ENCODE measurements at places on chromosomes 11 and 22.

GRCh38 chr22:42791721-42792452 is 65.2 kb downstream of the ARFGAP3 start:
- no peak for DNase-seq

DNA sequence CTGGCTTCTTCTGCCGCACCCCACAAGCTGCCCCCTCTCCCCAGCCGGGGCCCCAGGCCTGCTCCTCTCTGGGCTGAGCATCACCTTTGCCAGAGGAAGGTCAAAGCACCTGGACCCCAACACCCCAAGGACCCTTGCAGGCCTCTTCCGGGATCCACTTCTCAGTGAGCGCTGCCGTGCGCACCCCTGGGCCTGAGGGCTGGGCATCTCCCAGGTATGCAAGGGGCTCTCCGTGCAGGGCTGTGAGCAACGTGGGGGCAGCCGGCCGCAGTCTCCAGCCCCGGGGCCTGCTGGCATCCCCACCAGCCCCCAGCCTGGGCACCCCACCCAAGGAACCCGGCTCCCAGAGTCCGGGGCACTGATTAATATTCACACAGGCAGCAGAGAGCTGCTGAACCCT is 64.0 kb downstream of the BRD1 start:
- no peak for DNase-seq

DNA sequence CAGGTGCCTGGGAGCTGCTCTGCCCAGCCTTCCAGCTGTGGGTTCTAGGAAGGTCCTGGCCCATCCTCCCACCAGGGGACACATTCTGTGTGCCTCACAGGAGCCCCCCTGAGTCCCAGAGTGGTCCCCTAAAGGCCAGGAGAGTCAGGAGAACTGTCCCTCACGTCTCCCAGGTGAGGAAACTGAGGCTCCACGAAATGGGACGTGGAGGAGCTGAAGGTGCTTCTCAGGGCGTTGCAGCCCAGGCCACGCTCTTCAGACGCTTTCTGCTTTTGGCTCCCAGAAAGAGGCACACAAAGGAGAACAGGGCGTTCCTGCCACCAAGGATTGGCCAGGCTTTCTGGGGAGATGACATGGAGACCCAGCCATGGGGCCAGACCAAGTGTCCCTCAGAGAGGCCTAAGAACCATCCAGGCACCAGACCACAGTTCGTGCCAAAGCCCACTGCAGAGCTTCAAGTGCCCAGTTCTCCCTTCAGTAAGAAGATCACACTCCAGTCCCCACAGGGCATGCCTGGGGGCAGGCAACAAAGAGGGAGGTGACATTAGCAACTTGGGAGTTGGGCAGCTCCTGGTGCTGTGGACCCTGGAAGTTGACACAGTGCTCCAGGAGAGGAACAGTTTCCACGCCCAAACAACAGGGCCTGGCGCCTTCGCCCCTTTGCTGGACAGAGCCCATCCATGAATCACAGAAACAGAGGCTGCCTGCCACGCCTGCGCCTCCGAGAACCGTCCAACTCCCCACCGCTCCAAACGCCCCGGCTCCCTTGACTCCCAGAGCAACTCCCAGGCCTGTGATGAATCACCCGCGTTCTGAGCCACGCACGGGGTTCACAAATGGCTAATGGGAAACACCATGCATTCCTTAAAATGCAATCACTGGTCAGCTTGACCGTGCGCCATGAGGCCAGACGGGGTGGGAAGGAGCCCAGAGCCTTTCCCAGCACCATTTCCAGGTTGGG is 589.2 kb downstream of the BRD1 start:
- no peak for DNase-seq

GRCh38 chr11:109264128-109264527 is 157.9 kb upstream of the C11orf87 start:
- no peak for DNase-seq

DNA sequence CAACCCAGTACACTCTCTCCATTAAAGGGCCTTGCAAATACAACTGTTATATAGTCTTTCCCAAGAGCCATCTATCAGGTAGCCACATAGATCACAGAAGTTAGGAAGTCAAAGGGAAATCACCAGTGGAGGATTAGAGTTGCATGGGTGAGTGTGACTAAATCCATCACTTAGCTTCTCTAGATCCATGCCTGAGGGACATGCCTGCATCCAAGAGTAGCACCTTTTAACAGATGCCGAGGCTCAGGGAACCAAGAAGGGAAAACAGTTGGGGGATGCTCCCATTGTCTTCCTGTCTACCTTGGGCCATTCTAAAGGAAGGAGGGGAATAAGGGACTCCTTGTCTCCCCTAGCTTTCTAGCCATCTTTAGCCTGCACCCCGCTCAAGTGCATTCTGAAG is 77.9 kb downstream of the XRRA1 start:
- no peak for DNase-seq

DNA sequence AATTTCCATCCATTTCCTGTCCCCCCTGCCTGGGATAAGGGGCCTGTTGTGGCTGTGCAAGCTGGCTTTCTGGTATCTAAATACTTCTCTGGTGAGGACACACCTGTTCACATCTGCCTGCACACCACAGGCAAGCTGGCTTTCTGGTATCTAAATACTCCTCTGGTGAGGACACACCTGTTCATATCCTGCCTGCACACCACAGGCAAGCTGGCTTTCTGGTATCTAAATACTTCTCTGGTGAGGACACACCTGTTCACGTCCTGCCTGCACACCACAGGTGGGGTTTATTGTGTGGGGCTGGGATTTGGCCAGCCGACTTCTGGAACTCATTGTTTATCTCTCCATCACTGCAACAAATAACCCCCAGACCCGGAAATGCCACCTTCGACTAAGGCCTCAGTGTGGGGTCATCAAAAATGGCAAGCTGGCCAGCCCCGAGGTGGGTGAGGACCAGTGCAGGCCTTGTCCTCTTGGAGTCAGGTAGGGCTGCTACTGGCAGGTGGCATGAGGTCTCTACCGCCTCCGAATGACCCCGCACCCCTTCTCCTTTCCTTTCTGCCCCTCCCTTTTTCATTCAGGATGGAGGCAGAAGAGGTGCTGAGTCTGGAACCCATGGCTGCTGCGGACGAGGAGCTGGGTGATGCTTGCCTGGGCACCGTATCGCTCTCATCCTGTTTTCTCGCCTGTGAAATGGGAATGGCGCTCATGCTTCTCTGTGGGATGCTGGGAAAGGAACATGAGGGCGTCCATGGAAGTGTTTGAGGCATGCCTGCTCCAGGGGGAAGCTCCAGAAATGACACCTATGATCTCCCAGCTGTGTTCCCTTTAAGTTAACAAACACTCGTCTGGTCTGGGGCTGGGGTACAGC is 43.5 kb upstream of the MYEOV start:
- no peak for DNase-seq

GRCh38 chr11:12247543-12248254 is 129.7 kb upstream of the PARVA start:
- no peak for DNase-seq

- no peak for DNase-seq
Observed at GRCh38 chr11:2448661-2449547, 4.1 kb downstream of the KCNQ1 start.

- peak; percentile 76 for DNase-seq
Observed at GRCh38 chr22:36977401-36977861, 41.8 kb downstream of the TST start.

GRCh38 chr11:125235071-125235471 is 70.5 kb downstream of the PKNOX2 start:
- DNase-seq = no peak

DNA sequence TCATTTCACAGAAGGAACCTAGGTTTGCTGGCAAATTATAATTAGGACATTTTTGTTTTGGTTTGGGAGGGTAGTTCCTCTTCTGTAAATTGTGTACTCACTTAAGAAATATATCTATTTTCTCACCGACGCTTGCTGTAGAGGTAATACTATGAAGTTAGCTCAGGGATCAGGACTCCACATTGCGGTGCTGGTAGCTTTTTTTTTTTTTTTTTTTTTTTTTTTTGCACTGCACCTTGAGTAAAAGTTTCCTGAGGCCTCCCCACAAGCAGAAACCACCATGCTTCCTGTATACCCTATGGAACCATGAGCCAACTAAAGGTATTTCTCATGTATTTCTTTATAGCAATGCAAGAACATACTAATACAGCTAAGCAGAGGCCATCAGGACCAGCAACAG is 14.7 kb downstream of the UBTFL1 start:
- DNase-seq = no peak

GRCh38 chr22:17087498-17088131 is 2.8 kb downstream of the IL17RA start:
- DNase-seq = no peak

DNA sequence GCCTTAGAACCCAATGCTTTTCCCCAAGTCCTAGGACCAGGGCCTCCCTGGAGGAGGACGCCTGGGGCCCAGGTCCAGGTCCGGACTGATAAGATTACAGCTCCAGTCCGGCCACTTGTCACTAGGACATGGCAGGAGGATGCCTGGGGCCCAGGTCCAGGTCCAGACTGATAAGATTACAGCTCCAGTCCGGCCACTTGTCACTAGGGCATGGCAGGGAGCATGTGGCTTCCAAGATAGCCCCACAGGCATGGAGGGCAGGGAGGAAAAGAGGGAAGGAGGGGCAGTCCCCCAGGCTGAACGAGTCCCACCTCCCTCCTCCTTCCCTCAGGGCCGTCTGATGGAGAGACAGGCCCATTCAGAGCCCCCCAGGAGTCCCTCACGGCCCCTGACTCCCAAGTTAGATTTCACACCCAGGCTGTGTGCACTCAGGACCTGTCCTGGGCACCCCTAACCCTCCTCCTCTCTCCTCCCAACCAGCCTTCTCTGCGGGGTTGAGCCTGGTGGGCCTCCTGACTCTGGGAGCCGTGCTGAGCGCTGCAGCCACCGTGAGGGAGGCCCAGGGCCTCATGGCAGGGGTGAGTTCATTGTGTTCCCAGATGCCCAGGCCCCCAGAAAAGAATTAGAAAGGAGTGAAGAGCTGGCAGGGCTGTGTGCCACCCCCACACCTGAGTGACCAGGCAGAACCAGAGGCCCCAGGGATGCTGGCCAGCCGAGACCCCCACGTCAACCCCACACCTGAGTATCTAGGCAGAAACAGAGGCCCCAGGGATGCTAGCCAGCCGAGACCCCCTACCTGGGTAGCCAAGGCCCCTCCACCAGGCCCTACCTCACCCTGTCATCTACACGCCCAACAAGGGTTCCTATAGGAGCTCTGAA is 2.1 kb downstream of the TSPAN32 start:
- DNase-seq = no peak

- DNase-seq = no peak
Observed at GRCh38 chr22:38631724-38632123, 24.5 kb downstream of the FAM227A start.

- peak; percentile 17 for DNase-seq
Observed at GRCh38 chr11:33773404-33773986, 825 bp downstream of the FBXO3 start.

DNA sequence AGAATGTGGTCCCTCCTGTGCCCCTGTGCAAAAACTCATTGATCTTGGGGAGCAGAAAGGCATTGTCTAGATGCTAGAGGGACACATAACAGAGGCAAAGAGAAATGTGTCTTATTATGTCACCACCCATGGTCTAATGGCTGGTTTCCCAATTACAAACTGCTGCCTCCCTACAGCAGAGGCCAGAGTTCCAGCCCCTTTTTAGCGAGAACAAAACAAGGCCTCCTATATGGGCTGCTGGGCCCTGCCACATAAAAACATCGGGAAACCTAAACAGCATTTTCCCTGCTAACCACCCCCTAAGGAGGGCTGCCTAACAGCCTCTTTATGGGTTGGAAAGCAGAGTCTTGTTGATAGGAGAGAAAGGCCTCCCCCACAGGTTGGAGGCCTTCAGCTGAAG is 75.2 kb upstream of the CRTAM start:
- no peak for DNase-seq

- no peak for DNase-seq
Observed at GRCh38 chr11:17020831-17021230, 6.6 kb upstream of the PLEKHA7 start.

DNA sequence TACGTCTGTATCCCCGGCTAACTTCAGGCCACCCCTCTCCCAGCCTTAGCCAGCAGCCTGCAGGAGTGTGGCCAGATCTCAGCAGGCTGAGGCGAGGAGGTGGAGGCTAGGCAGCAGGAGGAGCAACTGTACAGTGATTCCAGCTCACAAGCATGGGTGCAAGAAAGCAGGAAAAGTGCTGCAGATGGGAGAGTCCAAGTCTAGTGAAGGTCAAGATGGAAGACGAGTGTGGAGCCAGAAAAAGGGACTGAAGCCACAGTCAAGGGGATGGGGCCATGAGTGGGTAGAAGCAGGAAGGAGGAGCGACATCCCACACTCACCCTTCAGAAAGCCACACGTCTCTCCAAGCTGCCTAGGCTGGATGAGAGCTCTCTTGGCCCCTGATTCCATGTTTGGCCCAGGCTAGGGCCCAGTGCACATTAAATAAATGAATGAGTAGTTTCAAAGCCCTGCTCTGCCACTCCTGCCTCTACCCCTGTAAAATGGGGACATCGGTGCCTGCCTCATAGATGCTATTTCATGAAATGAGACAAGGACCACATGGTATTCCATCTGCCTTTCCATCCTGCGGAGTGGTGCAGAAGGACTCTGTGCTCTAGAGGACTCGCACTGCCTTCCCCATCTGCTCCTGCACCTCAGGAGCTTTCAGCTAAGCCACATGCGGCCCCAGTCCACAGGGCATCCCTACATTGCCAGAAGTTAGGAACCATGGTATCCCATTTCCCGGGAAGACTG is 2.9 kb downstream of the YDJC start:
- no peak for DNase-seq

DNA sequence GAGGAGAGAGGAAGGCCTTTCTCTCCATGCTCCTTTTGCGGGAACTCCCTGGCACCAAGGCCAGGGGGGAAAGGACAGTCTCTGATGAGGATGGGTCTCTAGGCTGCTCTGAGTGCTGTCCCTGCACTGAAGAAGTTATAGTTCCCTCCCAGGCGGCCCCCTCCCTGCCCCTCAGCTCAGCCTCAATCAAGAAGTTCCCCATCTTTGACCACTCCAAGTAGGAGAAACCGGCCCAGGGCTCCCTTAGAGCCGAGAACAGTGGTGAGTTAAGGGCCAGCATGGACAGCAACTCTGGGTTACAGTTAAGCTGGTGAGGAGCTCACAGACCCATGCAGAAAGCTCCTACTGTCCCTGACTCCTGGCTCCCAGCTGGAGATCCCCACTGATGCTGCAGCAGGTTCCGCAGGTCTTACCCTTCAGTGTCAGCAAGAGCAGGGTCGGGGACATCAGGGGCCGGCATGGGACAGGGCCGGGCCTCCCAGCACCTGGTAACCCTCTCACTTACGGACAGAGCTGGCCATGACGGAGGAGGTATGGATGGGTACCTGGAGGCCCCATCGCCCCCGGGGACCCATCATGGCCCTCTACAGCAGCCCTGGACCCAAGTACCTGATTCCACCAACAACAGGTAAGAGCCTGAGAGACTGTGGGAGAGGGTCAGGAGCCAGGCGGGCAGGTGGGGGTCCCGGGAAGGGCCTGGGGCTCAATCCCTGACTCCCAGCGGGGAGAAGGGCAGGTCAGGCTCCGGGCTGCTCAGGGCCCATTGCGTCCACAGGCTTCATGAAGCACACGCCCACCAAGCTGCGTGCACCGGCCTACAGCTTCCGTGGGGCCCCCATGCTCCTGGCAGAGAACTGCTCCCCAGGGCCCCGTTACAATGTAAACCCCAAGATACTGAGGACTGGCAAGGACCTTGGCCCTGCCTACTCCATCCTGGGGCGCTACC is 4.2 kb downstream of the SCGB1C1 start:
- DNase-seq = no peak

GRCh38 chr11:46684367-46684766 is 16.1 kb downstream of the ARHGAP1 start:
- DNase-seq = no peak

All from stimulated activated CD4-positive, alpha-beta T cell treated with anti-CD3 and anti-CD28 coated beads, Interleukin-4, amount 100 ng/mL, for 48 hours (primary cell).